Right atrium auricular region (tissue), 2 donors: ENCODE measurements at places on chromosomes 7 and 10.
A peak's percentile ranks its signal among the peaks of the same experiment; 100 is the strongest.

- no peak for DNase-seq
These were observed 17.6 kb upstream of the ORC5 start for GRCh38 chr7:104225451-104225850.

- DNase-seq: no peak
These were observed 9.2 kb downstream of the NEBL start for GRCh38 chr10:20887706-20888555.

DNA sequence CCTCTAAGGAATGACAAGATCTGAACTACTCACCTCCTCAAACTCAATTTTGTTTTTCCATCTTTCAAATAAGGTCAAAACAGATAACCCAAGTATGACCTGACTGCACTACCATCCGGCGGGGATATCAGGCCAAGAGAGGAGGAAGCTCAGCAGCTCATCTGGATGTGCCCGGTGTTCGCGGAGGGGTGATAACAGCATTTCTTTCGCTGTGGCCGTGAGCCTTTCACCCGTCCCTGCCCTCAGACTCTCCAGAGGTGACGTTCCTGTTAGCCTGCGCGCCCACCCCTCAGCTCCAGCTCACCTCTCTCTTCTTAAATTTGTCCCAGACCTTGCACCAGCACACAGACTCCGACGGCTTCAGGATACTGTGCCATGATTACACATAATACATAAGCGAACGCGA is 526 bp downstream of the ZNF248 start:
- DNase-seq: peak; percentile 61

DNA sequence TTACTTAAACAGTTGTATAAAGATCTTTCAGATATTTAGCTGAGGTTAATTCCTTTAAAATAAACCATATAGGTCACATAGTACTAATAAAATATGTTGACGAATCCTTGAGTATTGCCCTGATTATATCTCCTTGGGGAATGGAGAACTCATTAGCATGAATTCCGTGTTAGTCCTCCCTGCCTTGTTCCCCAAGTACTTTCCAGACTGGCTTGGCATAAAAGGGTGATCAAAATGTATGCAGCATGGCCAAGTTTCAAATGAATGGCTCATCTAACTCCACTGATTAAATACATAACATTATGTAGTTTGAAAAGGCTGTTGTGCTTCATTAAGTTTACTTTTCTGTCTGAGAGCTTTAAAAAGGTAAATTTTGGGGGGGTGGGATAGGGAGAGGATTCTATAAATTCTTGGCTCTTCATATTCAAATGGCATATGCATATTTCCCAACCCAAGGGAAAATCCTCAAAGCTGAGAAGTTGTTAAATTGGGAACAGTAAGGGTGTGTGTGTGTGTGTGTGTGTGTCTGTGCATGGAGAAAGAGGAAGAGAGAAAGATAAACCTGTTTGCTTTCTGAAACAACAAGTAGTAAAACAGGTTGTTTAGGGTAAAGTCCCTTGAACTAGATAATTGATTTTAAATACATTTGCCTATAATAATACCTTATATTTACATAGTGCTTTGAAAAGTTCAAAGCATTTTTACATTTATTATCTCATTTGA is 4.8 kb upstream of the ADD3 start:
- DNase-seq: no peak

DNA sequence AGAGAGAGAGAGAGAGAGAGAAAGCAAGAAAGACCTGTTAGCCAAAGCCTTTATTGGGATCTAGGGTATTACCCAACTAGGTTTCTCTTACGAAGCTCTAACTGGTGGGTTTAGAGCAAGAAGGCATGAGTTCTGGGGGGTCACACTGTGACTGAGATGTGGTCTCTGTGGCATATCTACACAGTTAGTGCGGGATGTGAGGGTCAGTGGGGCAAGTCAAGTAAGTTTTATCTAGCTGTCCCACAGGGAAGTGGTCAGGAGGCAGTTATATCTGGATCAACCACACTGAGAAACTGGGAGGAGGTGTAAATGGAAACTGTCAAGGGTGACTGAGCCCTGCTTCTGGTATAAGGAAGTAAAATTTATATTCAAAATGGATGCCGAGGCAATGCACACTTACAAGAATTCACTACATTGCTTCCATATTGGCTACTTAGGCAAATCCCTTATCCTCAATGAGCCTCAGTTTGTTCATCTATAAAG is 331.6 kb upstream of the HPS1 start:
- no peak for DNase-seq

DNA sequence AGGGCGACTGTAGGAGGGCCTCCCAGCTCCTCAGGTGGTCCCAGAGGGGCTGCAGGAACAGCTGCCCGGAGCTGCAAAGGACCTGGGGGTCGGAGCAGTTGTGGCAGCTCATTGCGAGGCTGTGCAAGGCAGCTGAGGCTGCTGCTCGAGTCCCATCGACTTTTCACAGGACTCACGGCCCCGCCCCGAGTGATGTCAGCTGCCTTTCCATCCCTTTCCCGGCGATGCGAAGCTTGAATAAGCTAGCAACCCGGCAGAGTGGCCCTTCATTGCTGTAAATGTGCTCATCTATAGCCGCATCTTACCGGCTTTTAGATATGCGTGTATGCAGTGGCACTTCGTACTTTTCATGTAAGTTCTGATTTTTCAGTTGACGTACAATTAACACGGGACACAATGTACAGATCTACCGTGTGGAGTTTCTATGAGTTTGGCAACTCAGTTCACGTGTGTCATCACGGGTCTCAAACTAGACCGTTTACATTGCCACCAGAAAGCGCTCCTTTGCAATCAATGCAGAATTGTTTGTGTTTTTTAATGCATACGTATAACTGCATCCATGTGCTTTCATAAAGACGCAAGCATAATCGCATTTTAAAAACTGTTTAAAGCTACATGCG is at the start of gene CH25H:
Gene CH25H (minus strand): TSS at position 137 of the 620 bp plus-strand sequence. CDS start 25 bp downstream, at position 112.
- DNase-seq: peak; percentile 89

GRCh38 chr10:71015674-71016073 is 127.3 kb upstream of the PCBD1 start:
- no peak for DNase-seq

DNA sequence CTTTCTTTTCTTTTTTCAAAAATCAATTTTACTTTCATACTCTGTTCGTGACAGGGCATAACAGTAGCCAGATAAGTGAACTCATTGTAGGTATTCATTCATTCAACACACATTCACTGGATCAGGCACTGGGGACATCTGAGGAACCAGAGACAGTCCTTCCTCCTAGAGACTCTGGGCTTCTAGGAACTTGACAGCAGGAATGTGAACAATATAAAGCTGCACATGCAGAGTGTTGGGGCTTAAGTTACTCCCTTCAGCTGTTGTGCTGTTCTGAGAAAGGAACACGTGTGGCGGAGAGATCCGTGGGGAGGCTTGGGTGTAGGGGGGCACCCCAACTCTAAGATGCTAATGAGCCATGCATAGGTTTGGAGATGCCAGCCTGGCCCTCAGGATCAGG is 120.4 kb downstream of the PKD1L1 start:
- peak; percentile 11 for DNase-seq

- DNase-seq: no peak
These were observed 22.9 kb downstream of the RBM33 start for GRCh38 chr7:155667241-155667829.

GRCh38 chr10:31401287-31401686 is 82.3 kb downstream of the ZEB1 start:
- DNase-seq: no peak

DNA sequence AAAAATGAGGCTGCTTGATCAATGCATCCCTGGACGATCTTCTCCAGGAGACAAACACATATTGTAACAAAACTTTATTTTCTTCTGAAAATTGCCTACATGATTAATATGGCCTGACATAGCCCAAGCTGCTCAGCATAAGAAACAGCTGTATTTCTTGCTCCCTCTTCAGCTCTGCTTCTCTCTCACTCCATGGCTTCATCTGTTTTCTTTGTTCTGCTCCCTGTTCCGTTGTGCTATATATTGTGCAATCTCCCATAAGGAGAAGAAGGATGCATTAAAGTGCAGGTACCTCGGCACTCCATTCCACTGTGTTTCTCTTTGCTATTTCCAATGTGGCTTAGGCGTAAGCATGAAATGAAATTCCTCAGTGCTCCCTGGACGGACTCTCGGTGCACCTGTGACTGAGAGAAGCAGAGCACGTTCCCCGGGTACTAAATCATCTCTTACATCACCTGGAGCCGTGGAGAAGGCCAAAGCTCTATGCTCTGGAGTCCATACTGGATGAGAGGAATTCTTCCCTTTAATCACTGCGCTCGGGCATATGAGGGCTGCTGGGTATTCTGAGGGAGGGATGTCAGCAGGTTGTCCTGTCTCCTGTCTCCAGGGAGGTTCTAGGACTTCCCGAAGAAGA is 254.3 kb downstream of the GALNT17 start:
- DNase-seq: no peak

DNA sequence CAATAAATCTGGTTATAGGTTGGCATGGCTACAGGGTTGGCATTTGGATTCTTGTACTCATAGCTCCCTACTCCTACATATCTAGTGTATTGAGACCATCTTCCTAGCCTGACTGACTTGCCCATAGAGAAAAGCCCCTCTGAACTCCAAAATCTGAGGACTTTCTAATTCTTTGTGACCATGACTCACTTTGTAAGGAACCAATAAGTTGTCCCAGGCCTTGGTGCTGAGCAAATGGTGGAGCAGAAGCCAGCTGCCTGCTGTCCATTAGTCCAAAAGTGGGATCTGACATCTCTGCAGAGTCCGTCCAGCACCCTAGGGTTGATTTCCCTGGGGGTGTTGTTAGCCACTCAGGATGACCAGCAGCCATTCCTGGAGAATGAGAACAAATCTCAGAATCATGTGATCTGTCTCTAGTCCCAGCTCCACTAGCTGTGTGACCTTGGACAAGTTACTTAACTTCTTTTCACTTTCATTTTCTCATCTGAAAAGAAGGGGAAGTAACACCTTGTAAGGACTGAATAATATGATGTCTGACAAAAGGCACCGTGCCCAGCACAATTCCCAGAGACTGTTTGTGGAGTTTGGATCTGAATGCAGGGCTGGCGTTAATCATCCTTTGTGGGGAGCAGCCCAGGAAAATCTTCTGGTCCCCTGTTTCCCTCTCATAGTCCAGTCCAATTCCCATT is 44.1 kb downstream of the MTURN start:
- no peak for DNase-seq

GRCh38 chr10:63346015-63346441 is 119.7 kb downstream of the JMJD1C start:
- DNase-seq: no peak

DNA sequence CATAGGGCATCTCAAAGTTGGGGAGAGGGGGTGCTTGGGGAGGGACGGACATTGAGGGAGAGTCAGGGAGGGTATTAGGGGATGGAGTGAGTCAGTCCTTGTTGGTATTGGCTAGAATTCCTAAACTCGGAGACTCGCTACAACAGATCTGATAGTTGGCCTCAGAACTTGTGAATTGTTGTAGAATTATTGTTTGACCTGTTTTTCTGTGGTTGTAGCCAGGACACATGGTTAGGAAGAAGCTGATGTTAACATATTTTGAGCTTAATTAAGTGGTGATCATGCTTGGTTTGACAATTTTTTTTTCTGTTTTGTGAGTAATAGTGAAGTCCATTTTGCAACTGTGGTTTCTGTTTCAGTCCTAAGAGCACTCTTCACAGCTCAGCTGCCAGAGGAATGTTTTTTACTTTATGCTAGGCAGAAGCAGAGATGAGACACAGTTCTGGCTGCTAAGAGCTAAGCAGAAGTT is 1190.3 kb upstream of the C7orf33 start:
- no peak for DNase-seq

DNA sequence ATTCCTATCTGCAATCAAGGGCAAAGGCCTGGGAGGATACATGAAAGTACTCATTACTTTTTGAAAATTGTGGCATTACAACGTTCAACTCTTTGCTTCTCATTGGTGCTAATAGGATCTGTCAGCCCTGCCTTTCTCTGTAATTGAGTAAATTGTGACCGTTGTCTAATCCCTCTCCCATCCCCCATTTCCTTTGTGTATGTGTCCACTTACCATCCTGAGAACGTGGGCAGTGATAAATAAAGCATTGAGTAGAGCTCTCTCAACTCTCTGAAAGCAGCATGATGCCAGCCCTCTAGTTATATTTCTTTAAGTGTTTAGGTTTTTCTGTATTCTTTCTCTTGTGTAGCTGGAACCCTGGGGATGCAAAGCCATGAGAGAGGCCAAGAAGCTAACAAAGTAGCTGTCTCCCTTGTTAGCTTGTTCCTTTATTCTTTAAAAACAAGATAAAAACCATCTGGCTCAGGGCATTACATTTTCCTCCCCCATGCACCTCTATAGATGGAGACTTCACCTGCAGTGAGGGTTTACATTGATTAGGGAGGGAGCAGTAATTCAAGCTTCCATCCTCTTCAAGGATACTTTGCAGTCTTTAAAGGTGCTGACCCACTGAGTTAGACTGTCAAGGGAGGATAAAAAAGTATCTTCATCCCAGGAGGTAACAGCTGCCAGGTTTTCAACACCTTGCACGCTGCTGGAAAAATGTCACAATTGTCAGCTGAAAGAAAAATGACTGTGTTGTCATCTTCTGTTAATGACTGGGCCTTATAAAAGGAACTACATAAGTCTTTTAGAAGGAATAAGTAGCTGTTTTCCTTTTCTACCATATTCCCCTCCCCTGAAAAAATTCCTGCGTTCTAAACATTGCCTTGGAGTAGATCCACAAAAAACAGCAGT is 112.3 kb downstream of the BTRC start:
- no peak for DNase-seq

GRCh38 chr7:70565721-70566370 is 566.1 kb upstream of the GALNT17 start:
- no peak for DNase-seq

DNA sequence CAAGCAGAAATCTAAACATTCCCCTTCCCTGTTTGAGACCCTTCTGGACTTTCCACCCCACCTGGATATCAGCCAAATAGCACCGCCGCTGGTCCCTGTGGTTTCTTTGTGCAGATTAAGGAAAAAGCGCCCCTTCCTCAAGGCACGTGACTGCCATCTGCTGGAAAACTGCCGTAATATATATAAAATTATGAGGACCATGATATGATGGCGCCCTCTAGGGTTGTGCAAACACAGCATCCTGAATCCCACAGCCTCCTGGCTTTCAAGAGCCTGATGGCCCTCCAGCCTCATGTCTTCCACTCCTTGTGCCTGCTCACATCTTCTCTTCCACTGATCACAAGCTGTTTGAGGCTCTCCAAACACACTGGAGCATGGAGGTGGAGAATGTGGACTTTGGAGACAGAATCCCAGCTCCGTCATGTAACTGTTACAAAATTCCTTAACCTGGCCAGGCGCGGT is 121.3 kb downstream of the MYL10 start:
- DNase-seq: no peak

GRCh38 chr7:97005183-97006054 is at the start of gene DLX6:
Gene DLX6 (plus strand): TSS chr7:97005553. CDS start chr7:97005978, 425 bp downstream.
- DNase-seq: no peak

GRCh38 chr10:61140765-61141392 is 196.9 kb upstream of the RHOBTB1 start:
- no peak for DNase-seq

- no peak for DNase-seq
These were observed 36.3 kb downstream of the CALML3 start for GRCh38 chr10:5560817-5561703.

- no peak for DNase-seq
These were observed 5.8 kb downstream of the ZNF365 start for GRCh38 chr10:62380016-62380415.

GRCh38 chr10:97861097-97861750 is 11.6 kb downstream of the GOLGA7B start:
- DNase-seq: no peak
